Peyer's patch (tissue), 4 donors: ENCODE measurements at places on chromosomes 4 and X. TPM values are rescaled to one million over a fixed set of nuclear protein-coding genes. Genes with fewer than 3 reads are reported as not detected.

- peak; percentile 24 for DNase-seq
Measured at GRCh38 chr4:836003-836511, 10.1 kb upstream of the CPLX1 start.

GRCh38 chr4:141099326-141099725, 33.9 kb downstream of the RNF150 start:
- no peak for DNase-seq

- no peak for DNase-seq
Measured at GRCh38 chr4:82774711-82775171, 23.9 kb downstream of the SCD5 start.

DNA sequence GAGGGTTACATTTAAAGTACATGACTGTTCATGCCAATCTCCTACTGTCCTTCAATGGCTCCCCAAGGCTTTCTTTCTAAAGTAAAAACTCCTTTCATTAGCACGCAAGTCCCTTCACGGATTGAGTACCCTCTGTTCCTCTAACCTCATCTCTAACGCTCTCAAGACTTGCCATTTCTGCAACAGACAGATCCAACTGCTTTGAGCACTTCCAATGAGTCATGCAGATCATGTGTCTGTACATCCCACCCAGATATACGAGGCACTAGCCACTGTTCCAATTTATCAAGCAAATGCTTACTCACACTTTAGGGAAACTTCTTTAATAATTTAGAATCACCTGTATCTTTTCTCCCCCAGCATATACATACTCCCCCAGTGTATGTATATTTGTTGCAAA, 332.5 kb upstream of the ZFP42 start:
- no peak for DNase-seq

DNA sequence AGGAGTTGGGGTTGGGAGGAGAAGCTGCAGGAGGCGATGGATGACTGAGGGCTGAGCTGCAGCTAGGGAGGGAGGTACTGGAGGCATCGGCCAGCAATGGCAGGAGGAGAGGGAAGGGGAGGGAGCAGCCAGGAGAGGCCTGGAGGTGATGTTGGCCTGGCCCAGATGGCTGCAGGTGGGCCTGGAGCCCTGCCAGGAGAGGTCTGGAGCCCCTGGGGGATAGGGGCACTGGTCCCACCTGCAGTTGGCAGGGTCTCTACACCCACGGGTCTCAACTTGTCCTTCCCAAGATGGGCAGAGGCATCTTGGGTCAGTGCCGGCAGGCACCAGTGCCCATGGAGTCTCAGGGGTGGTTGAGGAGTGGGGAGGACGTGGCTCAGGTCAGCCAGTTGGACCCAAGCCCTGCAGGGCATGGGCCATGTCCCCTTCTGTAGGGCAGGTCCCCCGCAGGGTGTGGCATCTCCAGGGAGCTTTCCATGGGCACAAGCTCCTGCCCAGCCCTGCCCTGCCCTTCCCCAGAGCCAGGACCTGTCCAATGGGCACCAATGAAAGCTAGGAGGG, 2.7 kb upstream of the MXD4 start:
- DNase-seq: no peak

GRCh38 chrX:55488006-55488592, 1.5 kb downstream of the USP51 start:
- no peak for DNase-seq

GRCh38 chr4:148092316-148093014, 349.7 kb downstream of the NR3C2 start:
- no peak for DNase-seq

- no peak for DNase-seq
Measured at GRCh38 chrX:149471397-149471796, 33.7 kb downstream of the IDS start.

GRCh38 chrX:141760761-141761160, 62.2 kb upstream of the SPANXD start:
- DNase-seq: no peak

DNA sequence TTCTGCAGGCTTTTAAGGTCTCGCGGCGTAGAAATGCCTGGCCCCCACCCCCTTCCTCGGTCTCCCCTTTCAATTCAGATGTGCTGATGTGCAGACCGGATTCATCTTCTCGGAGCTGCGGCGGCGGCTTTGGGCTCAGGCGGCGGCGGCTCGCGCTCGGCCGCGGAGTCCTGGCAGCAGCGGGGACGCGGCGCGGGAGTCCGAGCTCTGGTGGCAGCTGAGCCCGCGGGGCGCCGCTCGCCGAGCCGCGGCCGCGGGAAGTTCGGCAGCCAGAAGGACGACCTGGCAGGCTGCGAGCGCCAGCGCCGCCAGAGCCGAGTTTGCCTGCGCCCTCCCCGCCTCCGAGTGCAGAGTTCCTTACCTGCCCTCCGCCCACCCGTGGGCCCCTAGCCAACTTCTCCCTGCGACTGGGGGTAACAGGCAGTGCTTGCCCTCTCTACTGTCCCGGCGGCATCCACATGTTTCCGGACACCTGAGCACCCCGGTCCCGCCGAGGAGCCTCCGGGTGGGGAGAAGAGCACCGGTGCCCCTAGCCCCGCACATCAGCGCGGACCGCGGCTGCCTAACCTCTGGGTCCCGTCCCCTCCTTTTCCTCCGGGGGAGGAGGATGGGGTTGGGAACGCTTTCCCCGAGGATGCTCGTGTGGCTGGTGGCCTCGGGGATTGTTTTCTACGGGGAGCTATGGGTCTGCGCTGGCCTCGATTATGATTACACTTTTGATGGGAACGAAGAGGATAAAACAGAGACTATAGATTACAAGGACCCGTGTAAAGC, 448 bp downstream of the TLL1 start:
- DNase-seq: peak; percentile 65

DNA sequence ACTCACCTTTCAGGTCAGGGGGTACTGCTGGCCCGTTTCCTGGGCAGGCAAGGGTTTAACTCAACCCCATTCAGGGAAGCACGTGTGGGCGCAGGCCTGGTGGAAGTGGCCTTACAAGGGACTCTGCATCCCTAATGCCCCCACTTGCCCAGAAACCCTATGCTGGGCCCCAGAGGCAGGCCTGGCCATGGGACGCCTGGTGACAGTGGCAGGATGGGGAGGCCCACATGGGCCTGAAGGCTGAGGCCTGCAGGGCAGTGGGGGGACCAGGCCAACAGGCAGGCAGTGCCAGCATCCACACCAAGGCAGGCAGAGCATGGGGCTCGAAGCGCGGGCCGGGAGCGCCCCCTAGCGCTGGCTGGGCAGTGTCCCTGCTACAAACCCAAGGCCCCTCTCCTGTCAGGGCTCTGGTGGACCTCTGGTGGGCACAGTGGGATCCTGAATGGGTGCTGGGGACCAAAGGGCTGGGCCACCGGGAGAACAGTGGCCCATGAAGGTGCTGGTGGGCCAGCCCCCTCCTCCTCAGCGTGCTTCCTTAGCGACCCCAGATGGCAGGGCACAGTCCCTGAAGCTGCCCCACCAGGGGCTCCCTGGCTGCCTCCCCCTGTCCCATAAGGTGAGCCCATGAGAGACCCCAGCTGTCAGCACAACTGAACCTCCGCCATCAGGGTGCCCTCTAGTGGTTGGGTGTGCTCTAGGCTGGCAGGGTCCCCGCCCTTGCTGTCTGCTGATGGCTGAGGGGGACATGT, 16.8 kb downstream of the FGFR3 start:
- peak; percentile 88 for DNase-seq

DNA sequence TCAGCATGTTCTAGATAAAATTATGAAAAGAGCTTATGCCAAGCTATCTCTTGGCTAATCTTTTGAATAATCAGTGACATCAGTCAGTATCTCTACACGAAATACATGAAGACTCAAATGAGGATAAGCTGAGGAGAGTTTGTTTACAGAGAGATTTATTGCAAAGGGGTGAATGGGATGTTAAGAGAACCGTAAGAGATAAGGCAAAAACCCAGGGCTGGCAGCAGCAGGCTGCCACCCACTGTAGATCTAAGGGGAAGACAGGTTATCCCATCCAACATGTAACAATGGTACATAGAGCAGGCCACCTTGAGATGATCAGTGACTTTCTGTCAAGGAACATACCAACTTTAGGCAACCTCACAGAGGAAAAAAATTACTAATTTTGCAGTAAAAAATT, 432.1 kb upstream of the NR3C2 start:
- no peak for DNase-seq

DNA sequence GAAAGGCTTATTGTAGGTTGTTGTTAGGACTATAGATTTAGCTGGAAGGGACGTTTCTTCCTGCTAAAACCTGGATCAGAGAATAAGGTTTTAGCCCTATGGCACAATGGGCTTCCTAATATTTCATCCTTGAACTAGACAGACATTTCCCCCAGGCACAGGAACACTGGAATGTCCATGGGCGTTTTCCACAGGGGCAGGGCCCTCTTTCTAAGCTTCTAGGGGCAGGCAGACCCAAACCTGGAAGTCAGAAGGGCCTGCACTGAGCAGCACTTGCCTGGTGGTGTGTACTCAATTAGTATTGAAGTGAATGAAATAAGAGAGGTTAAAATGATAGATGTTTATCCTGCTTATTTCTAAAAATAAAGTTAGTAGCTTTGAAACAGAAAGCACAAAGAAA, 41.1 kb downstream of the CASP6 start:
- DNase-seq: no peak

GRCh38 chr4:115356176-115356575, 242.8 kb upstream of the NDST4 start:
- no peak for DNase-seq

DNA sequence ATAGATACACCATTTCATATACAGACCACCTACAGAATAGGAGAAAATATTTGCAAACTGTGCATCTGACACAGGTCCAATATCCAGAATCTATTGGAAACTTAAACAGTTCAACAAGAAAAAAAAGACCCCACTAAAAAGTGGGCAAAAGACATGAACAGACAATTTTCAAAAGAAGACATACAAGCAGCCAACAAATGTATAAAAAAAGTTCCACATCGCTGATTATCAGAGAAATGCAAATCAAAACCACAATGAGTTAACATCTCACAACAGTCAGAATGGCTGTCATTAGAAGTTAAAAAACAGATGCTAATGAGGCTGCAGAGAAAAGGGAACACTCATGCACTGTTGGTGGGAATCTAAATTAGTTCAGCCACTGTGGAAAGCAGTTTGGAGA, 36.8 kb downstream of the KIAA0232 start:
- no peak for DNase-seq

GRCh38 chr4:122784261-122784660, 42.4 kb upstream of the FGF2 start:
- no peak for DNase-seq

DNA sequence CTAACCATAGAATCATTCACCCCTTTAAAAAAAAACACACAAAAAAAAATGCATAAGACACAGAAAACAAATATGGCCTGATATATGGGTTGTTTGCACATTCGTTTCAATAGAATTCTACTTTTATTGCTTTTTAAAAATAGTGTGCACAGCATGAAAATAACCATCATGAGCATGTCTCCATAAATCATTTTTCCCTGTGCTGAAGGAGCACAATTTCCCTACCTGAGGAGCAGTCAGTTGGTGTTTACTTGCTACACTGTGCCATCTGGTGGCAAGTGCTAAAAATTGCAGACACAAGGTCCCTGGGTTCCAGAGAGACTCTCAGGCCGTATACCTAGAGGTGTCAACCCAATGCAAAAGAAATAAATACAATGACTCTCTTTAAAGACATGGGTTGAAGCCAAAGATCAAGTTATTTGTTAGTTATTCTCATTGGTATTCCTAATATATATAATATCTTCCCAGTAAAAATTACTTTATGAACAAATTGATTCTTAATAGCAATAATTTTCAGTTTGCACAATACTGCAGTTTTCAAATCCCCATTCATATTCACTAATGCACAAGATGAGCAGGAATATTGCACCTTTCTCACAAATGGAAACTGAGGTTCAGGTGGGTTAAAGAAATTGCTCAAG, 551.4 kb downstream of the IQCM start:
- no peak for DNase-seq

- no peak for DNase-seq
Measured at GRCh38 chr4:26349496-26349895, 28.7 kb downstream of the RBPJ start.

GRCh38 chr4:74822603-74823002, 28.3 kb upstream of the BTC start:
- no peak for DNase-seq

DNA sequence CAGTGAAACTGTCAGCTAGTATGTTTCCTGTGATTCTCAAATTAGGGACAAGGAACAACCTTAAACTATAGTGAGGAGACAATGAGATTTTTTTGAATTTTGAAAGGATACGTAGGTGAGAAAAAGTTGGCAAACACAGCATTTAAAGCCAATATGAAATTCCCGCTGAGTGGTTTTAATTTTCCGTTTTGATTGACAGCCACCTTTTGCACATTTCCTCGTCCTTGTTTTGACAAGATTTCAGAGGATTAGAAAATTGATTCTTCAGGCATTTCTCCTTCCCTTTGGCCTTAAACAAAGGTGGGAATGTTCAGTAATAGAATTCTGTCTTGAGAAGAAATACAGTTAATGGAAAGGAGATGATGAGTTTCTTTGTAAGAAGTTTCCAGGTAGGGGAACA, 52.2 kb downstream of the RAPGEF2 start:
- DNase-seq: no peak

GRCh38 chr4:168487282-168488035, 7.2 kb upstream of the DDX60L start:
- no peak for DNase-seq

DNA sequence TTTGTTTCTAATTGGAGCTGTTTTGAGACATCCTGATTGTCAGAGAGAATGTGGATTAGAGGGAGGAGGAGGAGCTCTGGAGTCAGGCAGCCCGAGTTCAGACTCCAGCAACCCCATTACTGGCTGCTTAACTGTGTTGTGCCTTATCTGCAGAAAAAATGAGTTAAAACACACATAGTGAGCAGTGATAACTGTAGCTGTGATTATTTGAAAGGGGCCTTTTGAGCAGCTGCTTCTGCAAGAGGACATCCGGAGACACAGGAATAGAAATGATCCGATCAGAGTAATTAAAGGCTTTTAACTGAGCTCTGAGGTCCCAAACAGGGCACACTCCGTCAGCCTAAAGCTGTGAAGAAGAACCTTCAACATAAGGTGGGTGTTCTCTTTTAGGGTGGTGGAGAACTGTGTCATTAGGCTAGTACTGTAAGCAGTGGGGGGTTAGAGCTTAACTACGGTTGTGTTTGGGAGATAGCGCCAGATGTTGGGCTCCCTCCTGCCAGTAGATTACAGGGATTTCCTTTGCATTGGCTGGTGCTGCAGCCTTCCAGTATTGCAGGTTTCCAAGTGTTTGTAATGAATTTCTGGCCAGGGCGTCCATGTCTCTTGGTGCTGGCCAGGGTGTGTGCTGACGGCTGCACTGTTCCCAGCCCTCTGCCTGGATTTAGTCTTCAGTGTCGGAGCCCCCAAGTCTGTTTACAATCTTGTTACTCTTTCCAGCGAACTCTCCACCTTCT, 24.3 kb downstream of the ADD1 start:
- no peak for DNase-seq

GRCh38 chrX:32170481-32170880, 1040.9 kb downstream of the DMD start:
- DNase-seq: no peak

CD38 gene
- total RNA-seq: 3.6 TPM

FRG2 gene
- not detected for total RNA-seq

GAGE12H gene
- total RNA-seq: not detected

APELA gene
- total RNA-seq: not detected

TCP11X2 gene
- not detected for total RNA-seq

RHOXF1 gene
- 7.2 TPM for total RNA-seq

IL1RAPL1 gene
- not detected for total RNA-seq

GUCY1B1 gene
- total RNA-seq: 4.3 TPM
